ENCODE measurements at places on chromosomes 6 and 20. TPM values are rescaled to one million over a fixed set of nuclear protein-coding genes. Genes with fewer than 3 reads are reported as not detected.

DNA sequence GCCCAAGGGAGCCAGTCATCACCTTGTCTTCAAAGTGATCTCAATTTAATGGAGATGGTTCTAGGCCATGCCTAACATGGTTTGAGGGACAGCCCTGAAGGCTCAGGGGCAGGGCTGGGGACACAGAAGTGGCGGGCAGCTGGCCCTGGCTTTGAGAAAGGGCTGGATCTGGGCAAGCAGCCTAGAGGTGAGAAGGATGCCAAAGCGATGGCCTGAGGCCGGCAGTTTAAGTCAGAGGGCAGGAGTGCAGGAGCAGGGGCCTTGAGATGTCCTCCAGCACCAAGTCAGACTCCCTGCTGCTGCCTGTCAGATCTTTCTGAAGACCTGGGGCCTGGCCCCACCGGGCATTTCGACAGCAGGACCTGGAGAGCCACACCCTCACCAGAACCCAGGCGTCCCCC lies 28.4 kb upstream of the APMAP start:
- no peak overlapping the region for H3K27ac ChIP-seq
- H3K36me3 ChIP-seq, result no peaks in the 10 kb centered on the region
- peaks cover 5% of the 10 kb centered on the region for H3K27me3 ChIP-seq
- no peak for DNase-seq

DNA sequence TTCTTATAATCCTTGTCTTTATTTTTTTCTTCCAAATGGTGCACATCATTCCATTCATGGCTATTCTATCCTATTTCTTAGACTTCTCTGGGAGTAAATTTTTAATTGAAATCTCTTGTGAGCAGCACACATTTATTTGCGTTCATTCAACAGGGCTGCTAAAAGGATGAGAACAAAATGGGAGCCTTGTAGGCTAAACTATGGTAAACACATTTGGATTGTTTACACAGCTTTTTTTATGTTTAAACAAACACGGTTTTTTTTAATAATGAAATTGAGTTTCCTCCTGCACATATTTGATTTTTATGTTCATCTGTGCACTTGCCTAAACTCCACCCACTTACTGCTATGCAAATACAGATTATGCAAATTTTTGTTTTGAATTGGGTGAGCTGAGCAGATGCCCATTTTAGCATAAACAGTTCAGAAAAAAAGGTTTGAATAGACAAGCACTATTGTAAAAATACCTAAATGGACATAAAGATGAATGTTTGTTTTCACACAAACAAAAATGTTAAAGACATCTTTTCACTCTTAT lies 92.0 kb downstream of the OLIG3 start:
- no peak overlapping the region for H3K4me3 ChIP-seq
- H3K27ac ChIP-seq, result no peak overlapping the region
- DNase-seq, result no peak
- H3K4me1 ChIP-seq, result peaks cover 28% of the 10 kb centered on the region

DNA sequence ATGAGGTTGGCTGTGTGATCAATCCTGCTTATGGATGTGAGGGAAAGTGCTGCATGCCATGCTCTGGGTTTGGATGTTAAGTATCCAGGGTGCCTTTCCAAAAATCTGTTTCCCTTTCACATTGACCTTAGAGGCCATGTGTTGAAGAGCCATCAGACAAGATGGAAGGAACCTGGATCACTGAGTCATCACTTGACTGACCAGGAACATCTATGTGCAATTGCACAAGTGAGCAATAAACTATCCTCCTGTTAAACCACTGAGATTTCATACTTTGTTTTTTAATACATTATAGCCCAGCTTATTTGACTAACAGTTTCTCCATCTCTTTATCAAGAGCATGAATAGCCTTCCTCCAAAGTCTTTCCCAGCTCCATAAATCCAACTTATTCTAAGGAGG lies 17.8 kb upstream of the TMEM14A start:
- H3K27ac ChIP-seq, result no peak overlapping the region
- H3K4me3 ChIP-seq, result no peak overlapping the region
- H3K36me3 ChIP-seq, result no peaks in the 10 kb centered on the region
- peaks cover 14% of the 10 kb centered on the region for H3K27me3 ChIP-seq
- DNase-seq, result no peak

- no peaks in the 10 kb centered on the region for H3K27me3 ChIP-seq
- H3K4me3 ChIP-seq, result no peak overlapping the region
- H3K36me3 ChIP-seq, result no peaks in the 10 kb centered on the region
- H3K4me1 ChIP-seq, result peaks cover 34% of the 10 kb centered on the region
- H3K27ac ChIP-seq, result no peak overlapping the region
Measured at GRCh38 chr20:45860560-45861220, 3.3 kb downstream of the ZSWIM3 start.

DNA sequence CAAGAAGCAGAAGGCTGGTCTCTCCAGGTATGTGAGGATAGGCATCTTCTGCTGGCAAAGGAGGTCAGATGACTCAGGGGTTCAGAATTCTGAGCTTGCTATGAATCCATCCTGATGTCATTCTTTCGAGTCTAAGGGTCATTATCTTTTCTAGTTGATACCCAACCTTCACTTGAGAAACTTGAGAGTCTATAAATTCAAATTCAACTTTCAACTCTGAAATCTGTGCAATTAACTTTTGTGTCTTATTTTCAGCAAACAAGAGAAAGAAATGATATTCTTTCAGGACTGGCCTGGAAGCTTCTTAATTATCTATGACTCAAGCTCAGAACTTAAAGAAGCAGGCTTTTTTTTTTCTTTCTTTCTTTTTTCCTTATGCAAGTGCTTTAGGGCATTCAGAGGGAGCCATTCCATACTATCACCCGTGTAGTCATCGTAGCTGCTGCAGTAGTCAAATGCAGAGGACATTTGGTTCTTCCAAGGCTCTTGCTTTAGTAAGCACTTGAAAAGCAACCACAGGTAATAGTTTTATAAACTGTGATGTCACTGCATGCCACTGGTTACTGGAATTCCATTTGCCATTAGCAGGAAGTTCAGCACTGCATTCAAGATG lies 93.0 kb downstream of the ADTRP start:
- H3K4me1 ChIP-seq, result peaks cover 48% of the 10 kb centered on the region
- no peaks in the 10 kb centered on the region for H3K27me3 ChIP-seq
- peak overlapping the region; percentile 13 for H3K27ac ChIP-seq
- no peak overlapping the region for H3K4me3 ChIP-seq
- peaks cover 5% of the 10 kb centered on the region for H3K36me3 ChIP-seq
- no peak for DNase-seq

- no peak for DNase-seq
- no peaks in the 10 kb centered on the region for H3K27me3 ChIP-seq
- H3K4me3 ChIP-seq, result no peak overlapping the region
Measured at GRCh38 chr20:25579081-25579770, 6.1 kb downstream of the NINL start.

DNA sequence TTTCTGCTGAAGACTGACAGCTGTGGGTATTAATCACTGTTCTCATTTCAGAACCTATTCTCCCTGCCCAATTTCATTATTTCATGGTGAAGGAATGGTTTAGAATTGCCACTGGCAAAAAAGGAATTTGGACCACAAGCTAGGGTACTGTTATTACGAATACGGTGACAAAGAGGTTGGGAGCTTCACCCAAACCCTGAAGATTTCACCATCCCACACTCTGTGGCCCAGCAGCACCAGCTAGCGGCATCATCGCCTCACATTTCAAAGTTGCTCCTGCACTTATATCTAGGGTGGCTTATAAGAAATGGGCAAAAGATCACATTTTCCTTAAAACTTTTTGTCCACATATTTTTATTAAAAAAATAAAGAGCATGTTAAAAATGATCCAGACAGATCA lies 236.1 kb downstream of the SYNDIG1 start:
- H3K4me3 ChIP-seq, result no peak overlapping the region
- no peaks in the 10 kb centered on the region for H3K36me3 ChIP-seq
- no peak overlapping the region for H3K27ac ChIP-seq
- peaks cover 37% of the 10 kb centered on the region for H3K27me3 ChIP-seq
- H3K4me1 ChIP-seq, result no peaks in the 10 kb centered on the region
- DNase-seq, result no peak

GRCh38 chr6:159450815-159451465 lies 242.1 kb downstream of the SOD2 start:
- peaks cover 17% of the 10 kb centered on the region for H3K27me3 ChIP-seq
- H3K27ac ChIP-seq, result no peak overlapping the region
- H3K4me1 ChIP-seq, result no peaks in the 10 kb centered on the region
- no peak for DNase-seq
- no peaks in the 10 kb centered on the region for H3K36me3 ChIP-seq

- H3K4me1 ChIP-seq, result no peaks in the 10 kb centered on the region
- H3K27ac ChIP-seq, result no peak overlapping the region
- no peaks in the 10 kb centered on the region for H3K36me3 ChIP-seq
- no peak for DNase-seq
- H3K27me3 ChIP-seq, result no peaks in the 10 kb centered on the region
Measured at GRCh38 chr6:110849781-110850180, 24.8 kb upstream of the AMD1 start.

DNA sequence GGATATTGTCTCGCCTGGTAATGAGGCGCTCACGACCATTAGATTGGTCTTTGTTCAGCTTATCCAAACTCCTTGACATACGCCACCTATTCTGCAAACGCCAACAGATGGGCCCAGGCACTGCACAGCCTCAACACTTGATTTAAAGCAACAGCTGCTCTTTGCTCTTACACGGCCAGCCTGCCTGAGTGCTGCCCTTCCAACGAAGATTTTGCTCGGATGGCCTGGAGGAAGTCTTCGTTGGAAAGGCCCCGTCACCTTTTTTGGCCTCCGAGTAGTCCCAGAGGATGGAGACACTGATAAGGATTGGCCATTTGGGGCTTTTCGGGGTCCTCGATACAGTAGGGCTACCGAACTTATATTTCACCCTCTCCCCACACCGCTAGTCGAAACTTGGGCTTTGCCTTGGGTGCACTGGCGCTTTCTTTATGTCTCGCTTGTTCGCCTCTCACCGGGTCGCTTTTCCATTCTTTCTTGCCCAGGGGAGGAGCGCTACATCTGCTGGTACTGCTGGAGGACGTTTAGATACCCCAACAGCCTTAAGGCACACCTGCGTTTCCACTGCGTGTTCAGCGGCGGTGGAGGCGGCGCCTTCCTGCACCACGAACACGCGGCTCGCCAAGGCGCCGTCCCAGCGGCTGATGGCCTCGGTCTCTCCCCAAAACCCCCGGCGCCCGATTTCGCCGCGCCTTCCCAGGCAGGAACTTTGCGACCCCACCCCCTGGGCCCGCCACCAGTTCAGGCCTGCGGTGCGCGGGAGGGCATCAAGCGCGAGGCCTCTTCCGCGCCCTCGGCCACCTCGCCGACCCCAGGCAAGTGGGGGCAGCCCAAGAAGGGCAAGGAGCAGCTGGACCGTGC lies 6.1 kb downstream of the PRDM13 start:
- H3K4me1 ChIP-seq, result peaks cover 8% of the 10 kb centered on the region
- no peak for DNase-seq
- H3K27me3 ChIP-seq, result peaks cover 97% of the 10 kb centered on the region
- no peaks in the 10 kb centered on the region for H3K36me3 ChIP-seq

GRCh38 chr6:137869549-137870307 lies 2.7 kb downstream of the TNFAIP3 start:
- H3K4me1 ChIP-seq, result peaks cover 65% of the 10 kb centered on the region
- H3K27me3 ChIP-seq, result peaks cover 21% of the 10 kb centered on the region
- H3K36me3 ChIP-seq, result peaks cover 18% of the 10 kb centered on the region
- no peak for DNase-seq
- peak overlapping the region; percentile 91 for H3K4me3 ChIP-seq
- no peak overlapping the region for H3K27ac ChIP-seq

DNA sequence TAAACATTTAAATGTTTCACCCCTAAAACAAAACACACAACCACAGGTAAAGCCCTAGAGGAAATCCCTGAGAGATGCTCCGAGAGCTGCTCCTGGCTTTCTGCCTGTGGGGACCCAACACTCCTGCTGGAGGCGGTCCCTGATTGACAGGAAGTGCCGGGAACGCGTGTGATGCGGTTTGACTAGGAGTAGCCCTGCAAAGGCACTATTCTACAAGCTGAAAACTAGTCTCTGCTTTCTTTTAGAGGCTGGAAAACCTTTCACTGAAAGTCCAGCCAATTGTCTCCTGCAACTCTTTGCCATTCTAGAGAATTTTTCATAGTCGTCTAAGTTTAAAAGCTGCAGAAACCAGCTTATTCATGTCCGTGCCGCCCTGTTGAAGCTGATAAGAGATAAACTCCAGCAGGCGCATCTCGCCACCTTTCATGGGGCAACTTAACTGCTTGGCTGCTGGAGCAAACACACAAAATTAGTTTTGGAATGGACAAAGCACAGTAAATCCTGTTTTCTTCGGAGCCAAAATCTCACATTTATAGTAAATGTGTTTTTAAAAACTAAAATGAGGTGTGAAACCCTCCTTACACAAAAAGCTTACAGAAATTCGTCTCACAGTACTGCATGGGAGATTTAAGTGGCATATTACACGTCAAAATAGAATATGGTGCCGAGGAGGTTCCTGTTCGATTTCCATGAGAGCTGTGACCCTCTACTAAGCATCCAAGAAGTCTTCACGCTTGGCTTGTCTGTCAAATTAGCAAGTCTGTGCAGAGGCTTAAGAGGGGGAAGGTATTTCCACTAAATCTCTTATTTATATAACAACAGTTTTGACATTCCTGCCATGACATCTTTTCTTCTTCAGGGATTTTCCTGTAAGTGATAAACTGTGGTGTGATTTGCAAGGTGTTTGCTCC lies 46.9 kb downstream of the DACT2 start:
- DNase-seq, result no peak
- H3K36me3 ChIP-seq, result no peaks in the 10 kb centered on the region
- peaks cover 36% of the 10 kb centered on the region for H3K27me3 ChIP-seq
- no peak overlapping the region for H3K4me3 ChIP-seq

- DNase-seq, result no peak
- H3K4me3 ChIP-seq, result no peak overlapping the region
- H3K27me3 ChIP-seq, result no peaks in the 10 kb centered on the region
- H3K4me1 ChIP-seq, result peaks cover 29% of the 10 kb centered on the region
- H3K36me3 ChIP-seq, result no peaks in the 10 kb centered on the region
- H3K27ac ChIP-seq, result peak overlapping the region; percentile 3
Measured at GRCh38 chr20:40442181-40442963, 246.7 kb downstream of the MAFB start.

GRCh38 chr6:52416629-52417151 lies 3.5 kb upstream of the EFHC1 start:
- H3K27me3 ChIP-seq, result no peaks in the 10 kb centered on the region
- H3K27ac ChIP-seq, result no peak overlapping the region
- H3K36me3 ChIP-seq, result no peaks in the 10 kb centered on the region
- H3K4me1 ChIP-seq, result peaks cover 15% of the 10 kb centered on the region
- DNase-seq, result no peak

DNA sequence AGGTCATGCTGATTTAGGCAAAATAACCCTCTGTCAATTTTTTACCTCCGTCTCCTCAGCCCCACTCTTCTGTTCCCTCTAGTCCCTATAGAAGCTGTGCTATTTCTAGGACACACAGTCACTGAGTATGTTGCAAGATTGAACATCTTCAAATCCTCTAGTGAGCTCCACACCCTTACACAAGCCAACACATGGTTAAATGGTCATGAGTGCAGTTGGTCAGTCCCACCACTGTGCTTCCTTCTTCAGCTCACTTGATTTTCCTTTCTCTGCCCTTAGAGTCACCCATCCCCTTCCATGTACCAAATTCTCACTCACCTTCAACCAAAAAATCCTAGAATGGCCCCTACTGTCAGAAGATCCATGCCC lies 48.2 kb upstream of the F13A1 start:
- DNase-seq, result no peak
- peaks cover 22% of the 10 kb centered on the region for H3K27me3 ChIP-seq
- no peak overlapping the region for H3K4me3 ChIP-seq
- H3K4me1 ChIP-seq, result no peaks in the 10 kb centered on the region
- no peak overlapping the region for H3K27ac ChIP-seq

- no peak overlapping the region for H3K4me3 ChIP-seq
- no peak for DNase-seq
- no peak overlapping the region for H3K27ac ChIP-seq
- peaks cover 28% of the 10 kb centered on the region for H3K4me1 ChIP-seq
- H3K27me3 ChIP-seq, result no peaks in the 10 kb centered on the region
Measured at GRCh38 chr6:157717340-157717748, 105.7 kb upstream of the SNX9 start.

PBOV1 gene
- not detected for total RNA-seq

TRIM26 gene
- total RNA-seq, result 56.9 TPM

SLC16A10 gene
- 18.0 TPM for total RNA-seq

FAM209B gene
- total RNA-seq, result 0.36 TPM

VIP gene
- total RNA-seq, result not detected

FERMT1 gene
- total RNA-seq, result 24.7 TPM
